ENCODE measurements at places on chromosomes 2 and 18.

- DNase-seq = no peak
Measured at GRCh38 chr2:8505311-8505920, 176.4 kb upstream of the ID2 start.

- DNase-seq = no peak
Measured at GRCh38 chr2:154449951-154450658, 248.4 kb upstream of the KCNJ3 start.

DNA sequence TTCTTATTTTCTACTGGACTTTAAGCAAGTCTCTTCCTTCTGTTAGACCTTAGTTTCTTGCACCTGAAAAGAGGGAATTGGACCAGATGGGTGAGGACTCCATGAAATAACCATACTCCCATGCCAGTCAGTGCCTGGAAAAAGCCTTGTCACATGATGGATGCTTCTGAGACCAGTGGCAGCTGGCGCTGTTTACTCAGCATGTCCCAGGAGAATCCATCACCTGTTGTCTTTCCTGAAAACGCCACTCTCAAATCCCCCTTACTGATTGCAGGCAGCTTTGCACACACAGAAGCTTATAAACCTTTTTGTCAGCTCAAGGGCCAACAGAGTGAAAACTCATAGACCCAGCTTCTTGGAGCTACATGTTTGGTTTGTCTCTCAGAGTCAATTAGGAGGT, 117.6 kb downstream of the POLE4 start:
- peak; percentile 99 for DNase-seq

GRCh38 chr2:7427293-7428060, 510.3 kb downstream of the RNF144A start:
- DNase-seq = peak; percentile 96

- DNase-seq = peak; percentile 20
Measured at GRCh38 chr2:190180313-190181122, 118.0 kb upstream of the MSTN start.

DNA sequence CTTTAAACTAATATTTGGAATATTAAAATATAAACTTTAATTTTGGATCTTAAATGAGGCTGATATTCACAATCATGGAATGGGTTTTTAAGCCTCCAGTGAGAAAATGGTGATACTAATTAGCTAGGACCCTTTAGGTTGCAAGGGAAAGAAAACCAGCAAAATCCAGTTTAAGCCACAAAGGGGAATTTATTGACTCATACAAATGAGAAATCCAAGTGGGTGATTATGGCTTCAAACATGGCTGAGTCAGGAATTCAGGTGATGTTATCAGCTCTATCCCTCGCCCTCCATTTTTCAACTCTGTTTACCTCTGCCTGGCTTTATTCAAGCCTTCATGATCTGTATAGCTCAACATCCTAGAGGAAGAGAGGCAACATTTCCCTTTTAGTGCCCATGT, 75.3 kb upstream of the DLX2 start:
- DNase-seq = no peak
